LHCN-M2 (cell line): ENCODE measurements at places on chromosomes 6 and 20. TPM values are rescaled to one million over a fixed set of nuclear protein-coding genes. Genes with fewer than 3 reads are reported as not detected.

SOX12 gene
- total RNA-seq: 8.2 and 9.9 TPM in 2 replicates

GTF2H4 gene
- total RNA-seq: 9.0 and 16.2 TPM in 2 replicates

DNA sequence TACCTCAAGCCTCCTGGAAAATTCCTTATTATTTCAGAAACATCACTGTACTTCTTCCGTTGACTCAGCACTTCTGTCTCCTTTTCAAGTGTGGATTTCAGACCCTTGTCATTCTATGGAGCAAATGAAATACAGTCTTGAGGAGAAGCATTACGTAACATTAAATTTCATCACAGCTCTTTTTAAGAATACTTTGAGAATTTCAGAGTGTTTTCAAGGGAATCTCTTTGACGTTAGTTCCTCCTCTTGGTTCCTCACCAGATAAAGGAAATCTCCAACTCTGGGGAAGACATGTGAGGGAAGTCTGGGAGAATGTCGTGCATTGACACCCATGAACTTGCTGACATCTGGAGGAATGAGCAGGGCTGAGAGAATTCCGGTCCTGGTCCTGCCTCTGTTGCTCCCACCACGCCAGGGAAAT, 32.3 kb downstream of the UST start:
- DNase-seq: no peak

CLDN20 gene
- total RNA-seq: not detected in 2 replicates

DNA sequence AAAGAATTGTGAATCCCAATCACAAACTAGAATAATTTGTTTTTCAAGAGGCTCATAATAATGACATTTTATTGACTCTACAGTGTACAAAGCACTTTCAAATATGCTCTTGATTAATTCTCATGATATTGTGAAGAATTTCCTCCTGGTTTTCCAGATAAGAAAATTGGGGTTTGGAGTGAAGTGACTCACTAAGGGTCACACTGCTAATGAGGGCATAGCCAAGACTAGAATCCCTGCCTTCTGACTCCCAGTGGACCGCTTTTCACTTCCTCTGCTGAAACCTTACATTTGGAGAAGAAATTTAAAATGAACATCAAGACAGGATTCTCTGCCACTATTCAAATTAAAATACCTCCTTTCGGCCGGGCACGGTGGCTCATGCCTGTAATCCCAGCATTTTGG, 38.3 kb upstream of the LTV1 start:
- DNase-seq: no peak

- peak; percentile 97 for DNase-seq
Measured at GRCh38 chr6:80454197-80454596, 347.7 kb downstream of the BCKDHB start.

GRCh38 chr6:153966001-153966400, 73.0 kb upstream of the OPRM1 start:
- DNase-seq: peak; percentile 54

- DNase-seq: peak; percentile 25
Measured at GRCh38 chr6:41647061-41647511, 8.8 kb downstream of the MDFI start.

GRCh38 chr20:37598575-37599342, 71.1 kb upstream of the BLCAP start:
- DNase-seq: no peak

EYA4 gene
- 12.1 and 13.0 TPM in 2 replicates for total RNA-seq

GRCh38 chr6:134930463-134930862, 19.4 kb downstream of the ALDH8A1 start:
- DNase-seq: no peak

GRCh38 chr6:35283361-35283760, 14.3 kb upstream of the DEF6 start:
- no peak for DNase-seq

DNA sequence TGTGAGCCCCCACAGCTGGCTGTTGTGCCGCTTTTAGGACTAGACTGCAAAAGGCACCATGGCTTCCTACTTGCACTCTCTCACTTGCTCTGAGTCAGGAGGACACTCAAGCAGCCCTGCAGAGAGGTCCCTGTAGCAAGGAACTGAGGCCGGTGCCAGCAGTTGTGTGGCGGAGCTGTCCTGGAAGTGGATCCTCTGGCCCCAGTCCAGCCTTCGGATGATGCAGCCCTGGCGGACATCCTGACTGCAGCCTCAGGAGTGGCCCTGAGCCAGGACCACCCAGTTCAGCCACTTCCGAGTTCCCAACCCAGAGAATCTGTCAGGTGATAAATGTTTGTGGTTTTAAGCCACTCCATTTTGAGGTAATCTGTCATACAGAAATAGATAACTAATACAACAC, 17.5 kb downstream of the CTCFL start:
- DNase-seq: no peak

GRCh38 chr6:20575704-20576451, 41.6 kb downstream of the CDKAL1 start:
- peak; percentile 27 for DNase-seq

- DNase-seq: no peak
Measured at GRCh38 chr6:111766201-111766857, 106.9 kb downstream of the FYN start.

DNA sequence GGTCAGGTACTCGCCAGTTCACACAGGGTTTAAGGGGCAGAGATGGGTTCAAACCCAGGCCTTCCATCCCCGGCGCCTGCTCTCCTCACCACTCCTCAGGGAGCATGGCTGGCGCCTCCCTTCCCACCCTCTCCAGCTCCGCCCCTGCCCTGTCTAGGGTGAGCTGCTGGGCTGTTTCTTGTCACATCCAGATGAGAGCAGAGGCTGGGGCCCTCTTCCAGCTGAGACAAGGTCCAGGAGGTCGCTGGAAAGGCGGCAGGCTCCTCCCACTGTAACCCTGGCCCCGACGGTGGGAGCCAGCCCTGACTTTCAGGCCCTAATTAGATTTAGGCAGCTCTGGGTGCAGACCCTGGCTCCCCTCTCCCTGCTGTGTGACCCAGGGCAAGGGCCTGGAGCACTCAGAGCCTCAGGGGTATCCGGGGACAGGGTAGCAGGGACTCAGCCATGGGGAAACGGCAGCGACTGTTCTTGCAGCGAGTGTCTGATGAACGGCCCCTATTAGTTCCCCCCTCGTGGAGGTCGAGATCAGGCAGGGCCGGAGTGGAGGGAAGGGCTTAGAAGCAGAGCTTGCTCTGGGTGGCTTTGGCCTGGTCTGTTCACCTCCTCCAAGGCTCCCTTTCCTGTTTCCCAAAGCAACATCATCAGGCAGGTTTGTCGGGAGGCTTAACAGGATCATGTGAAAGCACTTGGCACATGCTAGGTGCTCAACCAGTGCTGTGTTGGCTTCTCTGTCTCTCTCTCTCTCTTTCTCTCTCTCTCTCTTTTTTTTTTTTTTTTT, 33.4 kb downstream of the SNAI1 start:
- DNase-seq: no peak

DNA sequence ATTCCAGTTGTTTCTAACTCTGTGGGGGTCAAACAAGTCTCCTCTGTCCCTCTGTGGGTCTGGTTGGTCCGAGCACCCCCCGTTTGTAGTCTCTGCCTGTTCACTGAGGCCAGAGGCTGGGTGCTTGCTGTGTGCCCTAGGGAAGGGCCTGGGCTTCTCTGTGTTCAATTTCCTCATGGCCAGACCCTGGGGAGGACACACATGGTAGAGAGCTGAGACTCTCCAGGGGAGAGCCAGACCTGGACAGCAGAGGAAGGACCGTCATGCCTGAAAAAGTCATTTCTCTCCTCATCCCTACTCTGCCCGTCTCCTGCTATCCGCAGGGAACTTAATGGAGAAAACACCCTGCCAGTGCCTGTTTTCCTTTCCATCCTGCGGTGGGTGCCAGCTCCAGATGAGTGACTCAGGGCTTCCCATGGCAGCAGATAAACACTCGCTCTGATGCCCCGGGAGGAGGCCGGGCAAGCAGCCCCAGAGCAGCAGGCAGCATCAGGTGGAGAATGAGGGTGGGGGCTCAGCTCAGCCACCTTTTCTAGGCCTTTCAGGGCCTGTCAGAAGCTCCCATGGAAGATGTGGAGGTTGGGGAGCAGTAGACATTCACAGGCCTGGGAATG, 51.9 kb downstream of the SNAI1 start:
- peak; percentile 55 for DNase-seq

DNA sequence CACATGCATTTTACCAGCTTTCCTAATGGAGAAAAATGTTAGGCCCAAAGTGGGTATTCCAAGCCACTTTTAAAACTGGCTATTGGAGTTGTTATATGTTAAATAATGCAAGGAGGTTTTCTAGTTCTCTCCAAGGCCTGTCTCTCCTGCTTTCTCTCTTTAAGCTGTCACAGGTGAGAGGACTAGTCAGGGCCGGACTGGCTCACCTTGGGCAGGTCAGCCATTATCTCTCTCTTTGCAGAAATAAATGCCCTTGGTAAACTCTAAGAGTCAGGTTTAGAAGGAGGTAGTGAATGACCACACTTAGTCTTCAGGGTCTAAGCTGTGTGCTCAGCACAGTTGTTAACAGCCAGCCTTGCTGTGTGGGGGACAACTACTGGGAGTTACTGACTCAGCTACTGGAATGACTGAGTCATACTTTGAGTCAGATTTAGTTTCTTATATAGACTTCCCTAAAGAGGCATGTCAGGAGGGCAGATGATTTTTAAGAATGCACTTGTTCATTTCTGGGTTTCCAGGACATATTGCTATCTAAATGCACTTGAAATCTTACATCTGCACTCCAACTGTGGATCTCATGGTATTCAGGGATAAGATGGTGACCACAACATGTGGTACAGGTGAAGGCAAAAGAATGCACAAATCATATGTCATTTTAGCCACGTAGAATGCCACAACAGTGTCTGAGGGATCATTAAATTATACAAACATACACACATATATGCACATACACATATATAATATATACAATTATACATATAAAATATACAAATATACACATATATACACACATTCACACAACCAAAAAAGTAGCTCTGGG, 719.4 kb downstream of the EPM2A start:
- peak; percentile 94 for DNase-seq

DNA sequence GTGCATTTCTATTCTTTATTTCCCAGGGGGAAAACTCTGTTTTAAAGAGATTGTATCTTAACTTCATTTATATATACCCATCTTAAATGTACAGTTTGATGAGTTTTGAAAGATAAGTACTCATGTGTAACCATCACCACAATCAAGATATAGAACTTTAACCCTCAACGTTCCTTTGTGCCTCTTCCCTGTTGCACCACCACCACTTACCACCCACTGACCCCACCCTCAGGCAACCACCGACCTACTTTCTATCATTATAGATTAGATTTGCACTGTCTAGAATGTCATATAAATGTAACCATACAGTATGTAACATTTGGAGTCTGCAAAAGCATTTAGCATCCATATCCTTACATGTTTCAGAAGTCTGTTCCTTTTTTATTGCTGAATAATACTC, 121.0 kb downstream of the RTN4IP1 start:
- no peak for DNase-seq

DNA sequence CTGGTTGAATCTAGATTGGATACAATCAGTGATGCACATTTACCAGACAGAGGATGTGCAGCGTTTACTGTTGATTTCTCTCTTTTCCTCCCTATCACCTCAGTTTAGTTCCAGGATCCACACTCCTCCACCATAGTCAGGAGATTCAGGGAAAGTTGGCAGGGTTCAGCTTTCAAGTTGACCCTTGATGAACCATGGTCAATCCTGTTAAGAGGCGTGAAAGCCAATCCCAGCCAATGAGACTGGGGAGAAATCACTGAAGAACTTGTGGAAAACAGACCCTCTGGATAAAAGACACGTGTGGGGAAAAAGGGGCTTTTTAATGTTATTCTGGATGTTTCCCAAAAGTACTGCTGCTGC, 19.2 kb upstream of the SCP2D1 start:
- no peak for DNase-seq

- no peak for DNase-seq
Measured at GRCh38 chr6:42335896-42336295, 115.8 kb downstream of the TRERF1 start.

PACSIN1 gene
- total RNA-seq: not detected in 2 replicates

DNA sequence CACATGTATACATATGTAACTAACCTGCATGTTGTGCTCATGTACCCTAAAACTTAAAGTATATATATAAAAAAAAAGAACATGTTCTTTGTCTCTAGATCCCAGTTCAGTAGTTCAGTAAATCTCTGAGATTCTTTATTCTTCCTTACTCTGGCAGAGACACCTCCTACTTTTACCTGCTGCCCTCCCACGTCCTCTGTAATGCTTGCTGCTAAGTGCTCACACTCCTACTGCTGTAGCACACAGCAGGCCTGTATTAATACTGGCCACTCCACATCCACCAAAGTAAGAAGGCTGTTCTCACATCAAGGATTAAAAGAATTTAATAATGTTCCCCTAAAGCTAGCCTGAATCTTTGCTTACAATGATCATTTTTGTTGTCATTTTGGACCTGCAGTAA, 648.4 kb upstream of the EYS start:
- no peak for DNase-seq

SERAC1 gene
- 8.6 and 11.7 TPM in 2 replicates for total RNA-seq

- DNase-seq: no peak
Measured at GRCh38 chr6:138480279-138480949, 18.9 kb downstream of the NHSL1 start.

GRCh38 chr6:111724505-111724904, 118.8 kb upstream of the TRAF3IP2 start:
- DNase-seq: no peak

DNA sequence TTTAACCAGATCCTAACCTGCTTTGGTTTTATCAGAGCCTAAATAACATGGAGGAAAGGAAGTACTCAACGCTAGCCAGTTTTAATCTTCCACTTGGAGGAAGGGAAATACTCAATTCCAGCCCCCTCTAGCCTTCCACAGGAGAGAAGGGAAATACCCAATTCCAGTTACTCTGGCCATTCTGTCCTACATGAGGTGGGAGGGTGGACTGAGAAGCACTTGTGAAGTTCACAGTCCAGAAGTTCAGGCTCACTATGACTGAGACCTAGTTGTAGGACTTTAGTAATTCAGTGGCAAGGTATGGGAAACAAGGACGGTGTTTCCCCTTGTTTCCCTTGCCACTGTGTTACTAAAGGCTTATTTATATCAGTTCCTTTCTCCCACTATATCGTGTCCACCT, 672.0 kb downstream of the RFPL4B start:
- DNase-seq: no peak

GRCh38 chr6:71476371-71476770, 187.8 kb downstream of the OGFRL1 start:
- DNase-seq: no peak

RFX6 gene
- not detected in 2 replicates for total RNA-seq

FRMD1 gene
- total RNA-seq: not detected in 2 replicates

WFDC5 gene
- not detected in 2 replicates for total RNA-seq

DNA sequence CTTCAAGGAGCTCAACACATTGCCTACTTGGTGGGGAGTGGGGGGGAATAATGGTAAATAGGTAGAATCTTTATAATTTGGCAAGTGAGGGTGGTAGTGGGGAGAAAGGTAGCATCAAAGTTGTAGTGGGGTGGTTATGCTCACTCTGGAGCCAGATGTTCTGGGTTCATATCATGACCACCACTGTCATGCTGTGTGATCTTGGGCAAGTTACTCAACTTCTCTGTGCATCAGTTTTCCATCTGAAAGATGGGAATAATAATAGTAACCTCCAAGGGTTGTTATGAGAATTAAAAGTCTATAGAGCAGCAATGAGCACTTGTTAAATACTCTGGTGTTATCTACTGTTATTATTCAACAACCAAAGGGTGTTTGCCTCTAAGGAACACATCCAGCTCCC, 22.0 kb upstream of the PREX1 start:
- DNase-seq: no peak

- no peak for DNase-seq
Measured at GRCh38 chr20:57374931-57375651, 16.1 kb upstream of the RBM38 start.
